ENCODE measurements at places on chromosomes 3 and 15.

DNA sequence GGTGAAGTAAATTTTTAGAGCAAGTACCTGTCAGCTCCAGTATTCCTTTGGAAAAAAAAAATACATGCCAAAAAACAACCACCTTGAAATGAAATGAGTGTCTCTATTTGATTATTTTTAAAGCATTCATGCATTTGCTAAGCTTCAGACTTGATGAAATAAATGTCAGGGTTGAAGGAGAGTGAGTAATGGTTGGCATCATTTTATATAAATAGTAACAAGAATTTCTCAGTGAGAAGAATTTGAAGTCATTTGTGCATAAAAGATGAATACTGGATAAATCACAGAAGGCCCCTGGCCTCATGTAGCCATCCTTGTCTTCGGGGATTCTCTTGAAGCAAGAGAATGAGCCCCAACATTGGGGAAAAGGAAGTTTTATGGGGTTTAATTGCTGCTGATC lies 318.4 kb downstream of the LPP start:
- DNase-seq, result no peak

GRCh38 chr3:40939741-40940130 lies 259.6 kb upstream of the CTNNB1 start:
- DNase-seq, result no peak

DNA sequence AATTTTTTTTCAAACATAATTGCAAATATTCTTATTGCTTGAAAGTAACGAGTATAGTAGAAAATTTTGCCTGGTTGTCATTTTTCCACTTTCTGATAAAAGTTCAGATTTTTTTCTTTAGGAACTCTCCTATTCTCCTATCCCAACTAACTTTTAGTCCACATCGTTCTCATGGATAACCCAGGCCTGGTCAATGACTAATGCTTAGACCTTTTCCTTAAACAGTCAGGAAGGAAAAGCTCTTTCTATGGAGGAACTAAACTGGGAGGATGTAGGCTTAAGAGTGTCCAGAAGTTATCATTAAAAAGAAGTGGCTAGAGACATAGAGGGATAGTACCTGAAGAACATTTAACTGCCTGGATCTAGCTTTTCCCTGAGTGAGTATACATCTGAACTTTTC lies 26.7 kb downstream of the CIP2A start:
- no peak for DNase-seq

- DNase-seq, result no peak
Measured at GRCh38 chr15:74449095-74449494, 11.9 kb downstream of the UBL7 start.
